ENCODE measurements at places on chromosomes 16 and 17. TPM values are rescaled to one million over a fixed set of nuclear protein-coding genes. Genes with fewer than 3 reads are reported as not detected.

COG1 gene
- total RNA-seq, result 35.5 TPM

TBC1D3G gene
- 1.2 TPM for total RNA-seq

ARHGAP44 gene
- 17.0 TPM for total RNA-seq

C17orf67 gene
- 1.2 TPM for total RNA-seq

OTOP3 gene
- not detected for total RNA-seq

NPIPA2 gene
- 1.2 TPM for total RNA-seq

ATAD5 gene
- 1.5 TPM for total RNA-seq

- no peak for DNase-seq
Measured at GRCh38 chr17:75142236-75142971, 10.9 kb upstream of the NT5C start.

DNA sequence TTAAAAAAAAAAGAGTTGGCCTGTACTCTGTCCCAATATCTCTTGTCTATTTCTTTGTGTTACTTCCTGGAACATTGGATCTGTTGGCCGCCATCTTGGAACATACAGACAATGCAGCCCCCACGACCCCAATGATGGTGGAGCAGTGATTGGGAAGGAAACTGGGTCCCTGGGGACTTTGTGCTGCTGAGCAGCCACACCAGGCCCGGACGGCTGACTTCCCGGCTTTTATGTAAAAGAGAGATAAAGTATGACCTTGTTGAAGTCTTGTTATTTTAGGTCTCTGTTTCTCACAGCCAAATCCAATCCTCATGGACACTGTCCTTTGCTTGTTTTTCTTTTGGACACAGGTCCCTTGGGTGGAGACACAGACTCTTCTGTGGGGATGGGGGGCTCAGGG, 204.5 kb downstream of the SALL1 start:
- no peak for DNase-seq

- no peak for DNase-seq
Measured at GRCh38 chr16:47142486-47142820, 1.3 kb downstream of the NETO2 start.

DNA sequence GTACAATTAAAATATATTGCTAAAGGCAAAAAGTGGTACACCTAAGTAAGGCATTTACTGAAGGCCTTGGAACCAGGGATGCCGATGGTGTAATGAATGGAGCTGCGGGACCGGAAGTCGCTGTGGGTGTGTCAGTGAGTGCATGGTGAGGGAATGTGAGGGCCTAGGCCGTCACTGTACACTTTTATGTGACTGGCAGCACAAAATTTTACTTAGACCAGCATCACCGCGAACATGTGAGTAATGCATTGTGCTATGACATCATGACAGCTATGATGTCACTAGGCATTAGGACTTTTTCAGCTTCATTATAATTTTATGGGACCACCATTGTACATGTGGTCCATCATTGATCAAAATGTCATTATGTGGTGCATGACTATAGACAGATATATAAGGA, 14.7 kb downstream of the ALOX15B start:
- DNase-seq, result no peak

DNA sequence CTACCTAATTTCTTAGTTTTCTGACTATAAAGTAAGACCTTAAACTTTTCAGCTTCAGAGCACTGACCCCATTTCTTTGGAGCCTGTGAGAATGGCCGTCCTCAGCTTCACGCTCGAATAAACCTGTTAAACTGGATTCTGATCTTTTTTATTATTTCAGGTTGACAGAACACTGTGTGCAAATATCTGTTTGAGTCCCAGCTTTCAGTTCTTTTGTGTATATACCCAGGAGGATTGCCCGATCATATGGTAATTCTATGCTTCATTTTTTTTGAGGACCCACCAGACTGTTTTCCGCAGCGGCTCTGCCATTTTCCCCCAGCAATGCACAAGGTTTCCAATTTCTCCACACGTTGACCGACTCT, 19.8 kb upstream of the KCNH6 start:
- no peak for DNase-seq

- no peak for DNase-seq
Measured at GRCh38 chr17:2064980-2065785, 10.3 kb downstream of the HIC1 start.

- DNase-seq, result peak; percentile 64
Measured at GRCh38 chr16:15874745-15875314, 13.6 kb downstream of the CEP20 start.

DNA sequence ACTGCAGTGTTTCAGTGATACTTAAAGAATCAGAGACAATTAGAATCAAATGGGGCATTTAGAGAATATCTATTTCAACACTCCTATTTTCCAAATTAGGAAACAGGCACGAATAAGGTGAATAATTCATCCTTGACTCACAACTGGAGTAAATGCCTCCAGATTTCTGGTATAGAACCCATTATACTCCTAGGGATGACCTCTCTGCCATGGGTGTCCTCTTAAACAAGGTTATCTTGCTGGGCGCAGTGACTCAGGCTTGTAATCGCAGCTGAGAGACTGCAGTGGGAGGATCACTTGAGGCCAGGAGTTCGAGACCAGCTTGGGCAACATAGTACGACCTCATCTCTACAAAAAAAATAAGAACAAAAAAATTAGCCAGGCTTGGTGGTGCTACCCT, 139.8 kb upstream of the ELAC2 start:
- no peak for DNase-seq

DNA sequence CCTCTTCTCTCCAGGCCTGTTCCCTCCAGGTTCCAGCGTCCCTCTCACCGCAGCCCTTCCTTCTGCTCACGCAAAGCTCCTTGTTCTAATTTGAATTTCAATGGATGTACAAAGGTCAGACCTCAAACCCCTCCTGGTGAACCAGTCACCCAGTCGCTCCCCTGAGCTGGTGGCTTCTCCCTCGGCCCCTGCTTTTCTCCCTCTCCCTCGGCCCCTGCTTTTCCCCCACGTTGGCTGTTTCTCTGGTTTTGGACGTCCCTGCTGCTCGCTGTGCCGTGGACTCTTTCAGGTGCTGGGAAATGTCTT, 8.6 kb upstream of the MSLN start:
- no peak for DNase-seq

DNA sequence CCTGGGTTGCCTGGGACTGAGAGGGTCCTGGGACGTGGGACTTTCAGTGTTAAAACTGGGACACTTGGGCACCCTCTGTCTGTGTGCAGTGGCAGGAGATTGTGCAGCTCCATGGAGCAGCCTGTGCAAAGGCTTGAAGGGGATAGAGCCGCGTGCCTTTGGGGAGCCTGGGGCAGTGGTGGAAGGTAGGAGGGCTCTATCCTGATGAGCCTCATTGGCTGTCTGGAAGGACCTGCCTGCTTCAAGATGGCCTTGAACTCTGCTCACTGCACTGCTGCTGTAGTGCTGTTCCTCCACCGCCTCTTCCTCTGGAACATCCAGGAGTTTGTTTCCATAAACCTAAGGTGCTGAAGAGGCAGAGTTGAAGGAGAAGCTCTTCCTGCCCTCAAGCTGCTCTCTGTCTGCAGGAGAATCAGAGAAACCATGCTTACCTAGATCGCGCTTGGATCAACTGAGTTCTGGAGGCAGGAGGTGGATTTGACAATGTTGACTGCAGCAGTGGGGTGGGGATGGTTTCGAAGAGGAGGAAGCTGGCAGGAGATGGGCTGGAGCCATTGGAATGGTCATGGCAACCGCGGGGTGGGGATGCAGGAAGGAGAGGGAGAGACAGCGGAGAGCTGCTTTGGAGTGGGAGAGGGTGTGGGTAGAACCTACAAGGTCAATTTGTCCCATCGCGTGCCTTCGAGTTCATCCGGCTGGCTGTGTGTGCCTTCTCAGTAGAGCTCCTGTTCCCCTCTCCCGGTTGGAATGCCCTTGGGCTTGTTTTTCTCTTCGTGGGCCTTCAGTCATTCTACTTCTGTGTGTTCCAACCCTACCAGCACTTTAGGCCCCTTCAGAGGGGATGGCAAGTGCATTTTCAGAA, 3.7 kb downstream of the RMI2 start:
- no peak for DNase-seq

DNA sequence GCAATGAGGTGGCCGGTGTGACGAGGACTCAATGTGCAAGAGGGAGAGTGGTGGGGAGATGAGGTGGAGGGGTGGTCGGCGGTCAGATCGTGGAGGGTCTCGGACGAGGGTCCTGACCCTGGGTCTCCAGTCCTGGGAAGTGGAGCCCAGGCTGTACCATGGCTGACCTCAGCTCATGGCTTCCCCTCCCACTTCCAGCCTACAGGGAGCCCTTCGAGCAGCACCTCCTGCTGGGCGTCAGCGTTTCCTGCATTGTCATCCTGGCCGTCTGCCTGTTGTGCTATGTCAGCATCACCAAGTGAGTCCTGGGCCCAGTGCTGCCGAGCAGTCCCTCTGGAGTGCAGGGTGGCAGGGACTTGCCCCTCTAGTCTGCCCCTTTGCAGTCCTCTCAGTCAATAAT, 41.8 kb downstream of the IL4R start:
- peak; percentile 5 for DNase-seq

DNA sequence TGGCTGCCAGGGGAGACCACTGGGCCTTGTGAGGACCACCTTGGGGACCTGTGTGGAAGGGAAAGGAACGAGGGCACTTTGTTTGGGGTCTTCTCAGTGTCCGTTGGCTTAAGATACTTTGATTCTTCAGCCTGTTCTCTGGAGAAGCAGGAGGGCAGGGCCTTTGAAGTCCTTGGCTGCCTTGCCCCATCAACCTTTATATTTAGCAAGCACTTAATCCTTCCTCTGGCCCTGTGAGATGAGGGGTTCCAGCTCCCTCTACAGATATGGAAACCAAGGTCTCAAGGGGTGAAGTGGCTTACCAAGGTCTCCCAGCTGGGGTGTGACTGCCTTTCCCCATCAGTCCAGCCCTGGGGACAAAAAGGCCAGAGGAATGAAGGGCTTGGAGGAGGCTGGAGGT, 28.5 kb downstream of the TTYH2 start:
- no peak for DNase-seq

DNA sequence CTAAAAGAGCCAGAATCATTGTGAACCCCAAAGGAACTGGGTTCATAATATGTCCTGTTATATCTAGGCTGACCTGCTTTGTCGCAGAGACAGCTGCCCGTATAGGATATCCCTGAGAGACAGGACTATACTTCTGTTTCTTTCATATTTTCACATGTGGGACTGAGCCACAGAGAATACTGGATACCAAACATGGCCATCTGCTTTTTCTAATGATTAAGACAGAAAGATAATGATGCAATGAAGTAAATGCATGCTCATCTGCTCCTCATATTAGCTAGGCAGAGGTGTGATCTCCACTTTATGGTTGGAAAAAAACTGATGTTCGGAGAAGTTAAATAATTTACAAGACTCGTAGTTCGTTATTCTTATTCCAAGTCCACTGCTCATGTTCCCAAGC, 160.4 kb downstream of the AATF start:
- DNase-seq, result no peak

DNA sequence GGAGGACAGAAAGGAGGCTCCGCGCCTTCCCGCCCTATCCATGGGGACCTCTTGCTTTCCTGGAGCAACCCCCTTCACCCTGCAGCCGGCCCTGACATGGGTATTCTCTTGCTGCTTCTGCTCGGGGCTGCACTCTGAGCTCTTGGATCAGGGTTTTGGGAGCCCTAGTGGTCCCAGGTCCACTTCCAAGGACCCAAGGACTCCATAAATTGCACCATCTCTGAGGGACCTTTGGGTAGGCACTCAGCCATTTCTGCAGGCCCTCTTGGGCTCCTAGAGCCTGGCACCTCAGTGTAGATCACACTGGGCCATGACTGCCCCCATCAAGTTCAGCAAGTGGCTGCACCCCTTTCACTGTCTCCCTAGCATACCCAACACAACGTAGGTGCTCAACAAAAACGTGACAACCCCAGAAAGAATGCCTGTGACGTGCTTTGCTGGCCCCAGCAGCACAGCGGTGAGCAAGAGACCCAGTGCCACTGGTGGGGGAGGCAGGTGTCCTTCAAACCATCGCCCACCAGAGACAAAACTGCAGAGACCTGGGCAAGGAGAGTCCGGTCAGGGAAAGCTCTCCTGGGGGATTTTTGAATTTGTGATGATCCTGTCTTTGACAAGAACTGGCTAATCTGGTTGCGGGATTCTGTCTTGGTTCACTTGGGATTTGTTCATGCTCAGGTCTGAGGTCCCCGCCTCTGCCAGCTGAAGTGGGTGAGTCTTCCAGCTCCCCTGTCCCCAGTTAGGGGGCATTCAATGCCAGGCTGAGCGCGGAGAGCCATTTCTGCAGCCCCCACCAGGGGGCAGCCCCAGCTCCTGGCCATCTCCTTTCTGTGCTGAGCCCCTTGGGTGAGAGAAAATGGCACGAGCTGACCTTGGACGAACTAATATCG, 2.5 kb upstream of the RAB11FIP4 start:
- DNase-seq, result peak; percentile 9

- DNase-seq, result peak; percentile 80
Measured at GRCh38 chr17:29566473-29567303, at the start of gene ABHD15. Gene ABHD15 (minus strand): TSS chr17:29567037. CDS start chr17:29566966, 71 bp downstream.

DNA sequence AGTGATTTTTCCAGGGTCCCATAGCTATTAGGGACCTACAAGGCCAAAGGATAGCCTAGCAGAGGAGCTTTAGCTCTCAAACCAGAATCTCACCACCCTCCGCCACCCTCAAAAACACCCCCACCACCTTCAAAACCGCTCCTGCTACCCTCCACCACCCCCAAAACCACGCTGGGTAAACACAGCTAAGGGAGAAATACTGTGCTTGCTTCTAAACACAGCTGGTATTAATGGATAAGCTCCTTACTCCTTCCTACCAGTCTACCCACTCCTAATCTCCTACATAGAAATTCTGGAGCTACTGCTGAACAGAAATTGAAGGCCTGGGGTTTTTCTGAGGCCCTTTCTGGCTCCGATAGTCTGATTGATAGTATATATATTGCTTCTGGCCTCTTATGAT, 2.2 kb upstream of the LPCAT2 start:
- DNase-seq, result no peak

DNA sequence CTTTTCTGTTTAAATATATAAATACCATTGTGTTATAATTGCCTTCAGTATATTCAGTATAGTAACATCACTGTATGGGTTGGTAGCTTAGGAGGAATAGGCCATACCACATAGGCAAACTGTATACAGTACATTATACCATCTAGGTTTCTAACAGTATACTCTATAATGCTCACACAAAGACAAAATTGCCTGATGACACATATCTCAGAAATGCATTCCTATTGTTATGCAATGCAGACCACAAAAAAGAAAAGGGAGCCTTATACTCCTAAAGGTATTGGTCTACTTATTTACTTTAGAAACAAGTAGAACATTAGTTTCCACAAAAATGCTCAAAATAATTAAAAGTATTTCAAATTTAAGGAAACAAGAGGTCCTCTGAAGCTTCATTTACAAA, 47.9 kb downstream of the SETD6 start:
- no peak for DNase-seq

DNA sequence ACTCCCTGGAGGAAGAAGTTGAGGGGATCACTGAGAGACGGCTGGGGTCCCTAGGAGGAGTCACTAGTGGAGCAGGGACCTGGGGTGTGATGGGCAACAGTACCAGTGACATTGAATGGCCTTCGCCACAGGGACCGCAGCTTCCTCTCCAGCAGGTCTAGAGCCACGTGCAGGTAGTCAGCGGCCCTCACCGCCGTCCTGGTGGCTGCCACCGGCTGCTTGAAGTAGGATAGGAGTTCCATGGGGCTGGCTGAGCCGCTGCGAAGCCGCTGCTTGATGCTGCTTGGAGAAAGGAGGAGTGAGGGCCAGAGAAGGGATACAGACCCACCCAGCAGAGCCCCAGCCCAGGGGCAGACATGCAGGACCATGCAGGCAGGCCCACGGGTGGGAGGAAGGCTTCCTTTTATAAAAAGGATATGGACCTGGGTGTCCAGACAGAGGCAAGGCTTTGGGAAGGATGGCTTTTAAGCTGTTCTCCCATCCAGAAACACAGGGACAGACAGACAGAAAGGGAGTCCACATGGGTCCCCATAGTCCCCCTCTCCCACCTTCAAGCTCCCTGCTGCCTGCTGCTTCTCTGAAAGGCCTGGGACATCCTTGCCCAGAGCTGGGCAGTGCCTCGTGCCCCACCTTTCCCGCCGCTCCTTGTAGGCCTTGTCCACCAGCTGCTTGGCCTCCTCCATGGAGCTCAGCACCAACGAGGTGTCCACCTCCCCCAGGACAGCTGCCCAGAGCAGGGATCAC, 827 bp downstream of the MPO start:
- no peak for DNase-seq
